ENCODE measurements at places on chromosomes 16 and 17. TPM values are rescaled to one million over a fixed set of nuclear protein-coding genes. Genes with fewer than 3 reads are reported as not detected.

GRCh38 chr17:40849723-40850122 is 17.3 kb downstream of the KRT12 start:
- no peak for DNase-seq

- DNase-seq: no peak
Observed at GRCh38 chr17:41794540-41794975, 8.0 kb upstream of the JUP start.

DNA sequence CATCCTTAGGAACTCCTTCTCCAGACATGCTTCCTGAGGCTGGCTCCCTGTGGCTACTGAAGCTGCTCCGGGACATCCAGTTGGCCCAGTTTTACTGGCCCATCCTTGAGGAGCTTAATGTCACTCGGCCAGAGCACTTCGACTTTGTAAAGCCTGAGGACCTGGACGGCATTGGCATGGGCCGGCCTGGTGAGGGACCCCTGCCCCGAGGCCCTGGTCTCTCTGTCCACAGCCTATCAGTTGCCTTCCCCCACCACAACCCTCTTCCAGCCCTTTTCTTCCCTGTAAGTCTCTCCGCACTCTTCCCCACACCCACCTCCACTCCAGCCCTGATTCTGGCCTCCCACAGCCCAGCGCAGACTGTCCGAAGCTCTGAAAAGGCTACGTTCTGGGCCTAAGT is 2.0 kb downstream of the TNK1 start:
- DNase-seq: no peak

DNA sequence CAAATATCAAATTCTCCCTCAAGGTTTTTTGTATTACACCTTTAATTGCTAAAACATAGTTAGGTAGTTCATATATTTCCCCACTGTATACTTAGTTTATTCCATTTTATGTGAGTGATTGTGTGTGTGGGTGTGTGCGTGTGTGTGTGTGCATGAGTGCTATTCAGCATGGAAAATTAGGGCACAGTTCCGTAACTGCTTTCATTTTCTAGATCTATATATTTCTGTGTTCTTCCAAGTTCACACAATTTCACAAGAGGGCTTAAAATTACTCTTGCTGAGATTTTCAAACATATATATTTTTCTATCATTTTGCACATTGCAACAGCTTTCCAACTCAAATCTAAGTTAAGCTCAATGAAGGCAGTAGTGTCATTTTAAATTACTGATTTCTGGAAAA is 782.9 kb upstream of the SOX9 start:
- no peak for DNase-seq

GRCh38 chr17:38919316-38920078 is 5.9 kb upstream of the LASP1NB start:
- DNase-seq: no peak

DNA sequence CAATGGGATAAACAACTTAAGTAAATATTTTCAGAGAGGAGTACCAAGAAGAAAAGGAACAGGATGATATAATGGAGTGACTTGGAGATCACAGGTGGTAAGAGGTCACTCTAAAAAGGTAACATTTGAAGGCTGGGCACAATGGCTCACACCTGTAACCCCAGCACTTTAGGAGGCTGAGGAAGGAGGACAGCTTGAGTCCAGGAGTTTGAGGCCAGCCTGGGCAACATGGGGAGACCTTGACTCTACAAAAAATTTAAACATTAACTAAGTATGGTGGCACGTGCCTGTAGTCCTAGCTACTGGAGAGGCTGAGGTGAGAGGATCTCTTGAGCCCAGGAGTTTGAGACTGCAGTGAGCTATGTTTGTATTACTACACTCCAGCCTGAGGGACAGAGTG is 3.4 kb upstream of the TMEM11 start:
- DNase-seq: no peak

- no peak for DNase-seq
Observed at GRCh38 chr17:30333503-30334360, at the start of gene TMIGD1. Gene TMIGD1 (minus strand): TSS chr17:30334057. CDS start chr17:30332133, 1,924 bp downstream.

DNA sequence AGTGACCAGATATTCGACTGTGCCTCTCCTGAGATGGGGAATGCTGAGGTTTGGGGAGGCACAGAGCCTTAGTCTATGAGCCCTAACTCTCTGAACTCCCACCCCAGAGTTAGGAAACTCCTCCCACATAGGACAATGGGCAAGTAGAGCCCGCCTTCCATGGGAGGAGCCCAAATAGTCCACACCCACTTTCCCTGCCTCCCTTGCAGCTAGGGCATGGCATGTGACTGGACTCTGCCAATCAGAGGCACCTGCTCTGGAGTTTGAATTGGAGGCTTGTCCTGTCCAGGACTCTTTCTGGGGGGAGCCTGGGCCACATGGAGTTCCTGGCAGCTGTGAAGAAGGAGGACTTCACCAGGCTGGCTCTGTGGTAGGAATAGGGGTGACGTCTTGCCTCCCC is 48.4 kb downstream of the SOCS1 start:
- DNase-seq: no peak

Gene CCL16
- 0.21 TPM for total RNA-seq
